Stimulated activated CD8-positive, alpha-beta memory T cell treated with anti-CD3 and anti-CD28 coated beads, Interleukin-12 subunit alpha, Interleukin-12 subunit beta, amount 100 ng/mL, for 1 hour (primary cell): ENCODE measurements at places on chromosomes 12 and 14.

DNA sequence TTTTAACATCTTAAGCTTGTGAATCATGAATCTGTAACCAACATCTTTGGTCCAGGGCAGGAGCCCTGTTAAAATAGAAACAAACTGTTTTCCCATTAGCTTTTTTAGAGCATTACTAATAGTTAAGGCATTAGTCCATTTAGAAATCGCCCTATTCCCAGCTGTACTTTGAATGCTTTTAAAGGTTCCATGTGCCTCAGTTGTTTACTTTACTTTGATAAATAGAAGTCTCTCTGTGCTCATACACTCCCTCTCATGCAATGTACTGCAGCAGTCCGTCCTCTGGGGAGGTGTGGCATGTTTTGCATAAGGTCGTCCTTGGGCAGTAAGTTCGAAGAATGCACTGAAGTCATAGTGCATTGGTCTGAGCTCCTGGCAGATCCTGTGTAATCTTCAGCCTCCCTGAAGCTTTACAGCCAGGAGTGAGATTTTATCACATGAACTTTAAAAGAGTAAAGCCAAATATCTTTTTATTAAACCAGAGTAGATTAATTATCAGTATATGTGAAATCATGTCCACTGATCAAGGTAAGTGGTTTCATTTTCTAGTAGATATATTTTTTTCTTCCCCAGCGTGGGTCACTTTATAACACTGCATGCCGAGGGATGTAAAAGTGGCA lies 134.7 kb downstream of the FGD4 start:
- DNase-seq: no peak

- no peak for DNase-seq
Observed at GRCh38 chr14:77638771-77639171, 22.3 kb upstream of the SPTLC2 start.

GRCh38 chr12:93448796-93449195 lies 7.0 kb upstream of the UBE2N start:
- no peak for DNase-seq

DNA sequence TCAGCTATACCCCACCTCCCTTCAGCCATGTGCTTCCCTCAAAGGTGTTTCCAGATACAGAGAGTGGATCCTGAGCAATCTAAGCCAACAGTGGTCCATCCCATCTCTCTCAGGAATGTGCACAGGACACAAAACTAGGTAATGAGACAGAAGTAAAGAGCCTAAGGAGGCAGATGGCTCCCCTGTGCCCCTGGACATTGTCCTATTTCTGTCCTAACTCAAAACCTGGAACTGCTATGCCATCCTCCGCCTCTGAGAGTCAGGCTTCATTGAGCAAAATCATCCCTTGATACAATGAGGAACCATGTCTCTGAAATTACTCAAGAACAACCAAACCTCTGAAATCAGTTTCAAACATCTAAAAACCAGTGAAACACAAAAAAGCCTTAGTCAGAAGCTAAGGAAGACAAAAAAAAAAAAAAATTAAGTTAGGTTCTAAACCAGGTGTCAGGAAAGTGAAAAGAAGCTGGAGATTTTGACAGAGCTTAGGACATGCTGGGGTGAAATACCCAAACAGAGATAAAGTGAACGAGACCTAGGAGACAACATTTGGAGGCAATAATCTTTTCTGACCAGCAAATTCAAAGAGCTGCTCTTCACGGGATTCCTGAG lies 200.3 kb upstream of the PLEKHG7 start:
- DNase-seq: no peak

DNA sequence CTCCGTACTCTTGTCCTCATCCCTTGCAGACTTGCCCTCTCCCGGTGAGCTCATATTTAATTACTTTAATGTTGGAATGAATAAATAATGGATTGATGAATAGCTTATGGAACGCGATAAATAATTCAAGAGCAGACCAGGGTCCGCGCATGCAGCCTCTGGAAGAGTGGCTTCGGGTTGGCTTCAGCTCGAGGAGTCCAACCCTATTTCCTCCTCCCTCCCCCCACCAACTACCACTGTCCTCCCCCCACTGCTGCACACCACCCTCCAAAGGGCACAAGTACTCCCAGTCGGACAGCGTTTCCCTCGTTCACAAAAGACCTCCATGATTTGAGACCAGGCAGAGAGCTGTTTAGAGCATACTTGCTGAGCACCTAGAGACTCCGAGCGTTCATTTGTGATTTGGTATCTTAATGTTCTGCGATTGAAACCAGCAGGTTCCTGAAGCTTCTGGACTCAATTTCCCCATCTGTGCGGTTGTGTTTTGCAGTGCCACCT lies 647 bp upstream of the SIX1 start:
- no peak for DNase-seq

GRCh38 chr12:88401155-88401554 lies 179.1 kb downstream of the KITLG start:
- DNase-seq: no peak

- no peak for DNase-seq
Observed at GRCh38 chr12:113186666-113187325, 1.3 kb downstream of the RITA1 start.
